ENCODE measurements at places on chromosomes 5 and 9.

DNA sequence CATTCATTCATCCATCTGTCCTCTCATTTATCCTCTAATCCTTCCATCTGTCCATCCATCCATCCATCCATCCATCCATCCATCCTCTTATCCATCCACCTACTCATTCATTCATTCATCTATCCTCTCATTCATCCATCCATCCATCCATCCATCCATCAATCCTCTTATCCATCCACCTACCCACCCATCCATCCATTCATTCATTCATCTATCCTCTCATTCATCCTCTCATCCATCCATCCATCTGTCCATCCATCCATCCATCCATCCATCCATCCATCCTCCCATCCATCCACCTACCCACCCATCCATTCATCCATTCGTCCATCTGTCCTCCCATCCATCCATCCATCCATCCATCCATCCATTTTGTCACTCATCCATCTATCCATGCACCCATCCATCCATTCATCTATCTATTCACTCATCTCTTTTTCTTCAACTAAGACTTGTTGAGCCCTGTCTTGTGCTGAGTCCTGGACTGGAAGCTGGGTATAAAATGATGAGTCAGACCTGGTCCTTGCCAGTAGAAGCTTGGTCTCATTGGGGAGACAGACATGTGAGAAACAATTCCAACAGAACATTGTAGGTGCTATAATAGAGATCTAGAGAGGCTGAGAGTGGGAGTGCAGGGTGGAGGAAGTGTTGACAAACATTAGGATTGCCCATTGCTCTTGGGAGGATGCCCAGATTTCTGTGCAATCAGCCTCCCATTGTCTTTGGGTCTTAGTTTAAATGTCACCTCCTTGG, 55.0 kb upstream of the IER5L start:
- no peak for DNase-seq

DNA sequence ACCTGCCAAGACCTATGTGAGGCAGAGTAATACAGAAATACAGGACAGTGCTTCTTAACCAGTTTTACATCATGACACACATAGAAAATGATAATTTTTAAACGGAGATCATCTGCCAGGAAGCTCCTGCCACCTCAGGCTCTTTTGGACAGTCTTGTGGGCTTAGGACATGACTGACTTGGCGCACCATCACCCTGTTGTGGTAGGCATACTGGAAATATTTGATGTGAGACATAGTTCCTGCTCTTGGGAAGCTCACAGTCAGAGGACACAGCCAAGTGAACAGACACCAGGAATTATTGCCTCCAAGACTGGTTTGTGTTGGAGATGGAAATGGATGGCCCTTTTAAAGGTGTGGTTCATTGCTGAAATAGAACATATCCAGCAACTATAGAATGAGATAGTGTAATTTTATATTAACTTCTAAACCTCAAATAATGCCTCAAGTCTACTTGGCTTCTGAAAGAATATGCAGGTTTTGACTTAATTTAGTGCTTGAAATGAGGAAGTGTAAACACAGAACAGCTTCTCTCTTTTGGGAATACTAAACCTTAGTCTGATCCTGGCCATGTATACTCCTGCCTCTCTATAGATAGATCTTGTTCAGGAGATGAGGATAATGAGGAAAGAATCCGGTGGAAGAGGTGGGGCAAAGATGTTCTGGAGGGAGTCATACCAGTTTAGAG, 19.7 kb downstream of the CPEB4 start:
- DNase-seq: no peak

GRCh38 chr9:72557549-72557948, 36.1 kb downstream of the TMC1 start:
- peak; percentile 71 for DNase-seq

DNA sequence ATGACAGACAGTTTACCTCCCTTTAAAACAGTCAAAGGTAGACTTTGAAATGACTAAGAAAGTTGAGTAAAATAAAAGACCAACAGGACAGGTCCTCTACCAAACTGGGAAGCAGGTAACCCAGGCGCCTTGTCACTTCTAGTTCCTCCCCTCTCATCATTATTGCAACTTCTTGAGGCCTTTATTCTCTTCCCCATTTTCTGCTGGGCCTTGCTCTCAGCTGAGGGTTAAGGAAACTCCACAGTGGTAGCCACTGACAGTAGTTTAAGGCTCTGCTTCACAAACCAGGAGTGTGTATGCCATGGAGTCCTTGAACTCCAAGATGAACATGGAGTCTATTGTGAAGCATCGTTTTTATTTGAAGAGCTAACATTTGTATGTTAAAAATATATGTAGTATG, 36.9 kb upstream of the TCERG1 start:
- DNase-seq: no peak

DNA sequence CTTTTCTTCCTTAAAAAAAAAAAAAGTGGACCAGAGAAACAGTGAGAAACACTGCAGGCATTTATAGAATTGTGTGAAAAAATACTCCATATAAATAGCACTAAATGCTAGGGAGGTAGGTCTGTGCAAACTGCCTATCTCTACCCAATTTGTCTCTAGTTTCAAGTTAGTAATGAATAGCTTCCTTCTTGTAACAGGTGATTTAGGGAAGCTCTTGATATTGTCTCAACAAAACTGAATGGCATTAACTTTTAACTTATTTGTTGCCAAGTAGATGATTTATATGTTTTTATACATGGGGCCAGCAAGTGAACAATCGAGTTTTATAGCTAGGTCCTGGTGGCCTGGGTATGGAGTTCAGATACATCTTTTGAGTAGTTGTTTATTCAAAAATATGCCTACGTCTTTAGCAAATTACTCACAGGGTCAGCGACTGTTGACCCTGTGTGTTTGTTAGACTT, 283.6 kb downstream of the NR3C1 start:
- DNase-seq: no peak

DNA sequence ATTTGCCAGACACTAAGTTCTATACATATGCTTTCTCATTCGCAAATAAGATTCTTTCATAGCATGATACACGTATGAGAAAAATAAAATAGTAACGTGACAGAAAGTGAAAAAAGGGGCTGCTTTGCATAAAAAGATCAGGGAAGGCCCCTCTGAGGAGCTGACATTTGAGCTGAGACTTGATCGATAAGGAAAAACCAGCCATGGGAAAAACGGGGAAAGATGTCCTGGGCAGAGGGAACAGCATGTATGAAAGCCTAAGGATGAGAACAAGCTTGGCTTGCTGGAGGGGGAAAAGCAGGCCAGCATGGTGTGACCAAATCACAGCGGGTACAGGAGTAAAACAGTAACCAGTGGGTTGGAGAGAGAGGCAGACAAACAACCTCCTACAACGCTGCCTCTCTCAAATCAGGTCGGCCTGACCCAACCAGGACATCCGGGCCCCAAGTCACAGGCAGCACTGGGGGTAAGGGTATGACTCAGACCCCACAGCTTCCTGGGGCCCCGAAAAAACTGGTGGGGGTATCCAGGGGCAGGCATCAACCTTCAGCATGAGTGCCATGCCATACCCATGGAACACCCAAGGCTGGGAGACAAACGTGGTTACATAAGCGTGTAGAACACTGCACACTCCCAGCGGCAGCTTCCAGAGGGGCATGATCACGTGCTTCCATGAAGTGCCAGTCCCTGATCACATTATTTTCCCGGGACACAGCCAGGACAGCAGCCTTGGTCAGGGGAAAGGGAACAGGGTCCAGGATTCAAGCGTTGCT, 2.2 kb downstream of the TNIP1 start:
- DNase-seq: peak; percentile 90

GRCh38 chr5:139976703-139977102, 66.4 kb downstream of the NRG2 start:
- no peak for DNase-seq

DNA sequence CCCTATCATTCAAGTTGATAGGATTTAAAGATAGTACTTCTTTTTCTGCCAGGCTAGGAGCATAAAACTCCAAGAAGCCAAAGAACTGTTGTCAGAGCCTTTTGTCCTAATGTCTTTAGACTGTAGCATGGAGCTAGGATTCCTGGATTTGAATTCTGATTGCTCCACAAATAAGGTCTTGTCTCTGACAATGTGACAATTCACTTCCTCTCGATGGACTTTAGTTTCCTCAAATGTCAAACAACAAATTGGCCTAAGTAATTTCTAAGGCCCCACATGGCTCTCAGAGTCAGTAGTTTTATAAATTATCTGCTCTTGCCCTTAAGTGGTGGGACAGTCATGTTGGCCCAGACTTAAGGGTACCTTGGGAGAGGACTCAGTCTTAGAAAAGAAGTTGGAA, 36.7 kb downstream of the RFK start:
- no peak for DNase-seq

GRCh38 chr9:104287253-104287878, 193.3 kb downstream of the SMC2 start:
- DNase-seq: no peak

DNA sequence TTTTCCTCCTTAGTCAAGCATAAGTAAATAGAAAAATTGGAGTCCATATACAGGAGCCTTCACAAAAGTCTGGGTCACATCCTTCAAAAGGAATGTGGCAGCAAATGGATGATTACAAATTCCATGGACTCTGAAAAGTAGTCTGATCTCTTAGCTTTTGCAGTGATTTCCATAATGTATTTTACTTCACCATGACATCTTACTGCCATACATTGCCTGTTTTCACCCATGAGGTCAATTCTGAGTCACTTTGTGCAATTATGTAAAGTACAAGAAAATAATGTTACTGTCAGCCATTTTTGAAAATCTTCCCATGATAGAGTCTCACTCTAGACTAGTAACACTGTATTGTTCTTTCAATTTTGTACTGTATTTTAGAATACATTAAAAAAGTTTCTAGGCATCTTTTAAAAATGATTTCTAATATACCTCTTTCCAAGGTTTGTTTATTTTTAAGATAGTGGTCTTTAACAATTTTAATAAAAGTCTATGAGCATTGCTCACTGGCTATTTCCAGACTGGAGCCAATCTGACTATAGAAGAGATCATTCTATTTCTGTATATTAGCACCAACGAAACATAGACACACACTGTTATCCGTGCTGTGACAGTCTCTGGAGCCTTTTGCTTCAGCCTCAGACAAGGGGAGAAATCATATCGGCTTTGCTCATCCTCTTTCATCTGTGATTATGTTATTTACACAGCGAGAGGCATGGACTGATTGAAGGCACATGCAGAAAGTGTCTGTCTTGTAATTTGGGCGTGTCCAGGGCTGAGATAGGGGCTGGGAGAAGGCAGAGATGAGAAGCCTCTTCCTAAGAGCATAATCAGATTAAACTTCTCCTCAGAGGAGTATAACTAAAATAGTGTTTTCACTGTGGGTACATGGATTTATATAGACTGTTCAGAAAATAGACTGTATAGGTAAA, 22.9 kb upstream of the ACTBL2 start:
- DNase-seq: no peak

DNA sequence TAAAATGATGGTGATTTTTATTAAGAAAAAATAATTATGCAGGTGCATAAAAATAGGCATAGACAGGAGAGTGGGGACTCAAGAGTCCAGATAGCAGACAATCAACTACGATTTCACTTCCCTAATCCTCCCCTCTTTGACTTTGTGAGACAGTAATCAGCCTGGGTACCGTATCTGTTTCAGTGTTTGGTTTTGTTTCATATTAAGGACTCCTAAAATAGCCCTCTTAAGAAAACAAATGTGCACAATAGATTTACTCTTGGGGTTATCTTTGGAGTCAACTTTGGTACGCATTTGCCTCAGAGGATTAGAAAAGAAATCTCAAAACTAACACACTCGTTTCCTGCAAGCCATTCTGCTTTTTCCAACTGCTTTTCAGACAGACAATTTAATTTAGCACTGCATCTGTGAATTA, 96.3 kb downstream of the ZNF608 start:
- DNase-seq: no peak

Data from activated CD4-positive, alpha-beta T cell treated with anti-CD3 and anti-CD28 coated beads, Interleukin-2, Interleukin-4, amounts not matched to agents 100 ng/mL and 50 ng/mL, durations not matched to agents 16 hours and 8 hours (primary cell).